Stimulated activated memory B cell treated with anti-CD40 and anti-IgM and Interleukin-4, amounts not matched to agents 10 μg/mL and 1 μg/mL and 100 μg/mL, for 72 hours (primary cell): ENCODE measurements at places on chromosomes 4 and X.

GRCh38 chr4:2263926-2264321 is 2.0 kb upstream of the MXD4 start:
- H3K36me3 ChIP-seq, result no peaks in the 10 kb centered on the region
- H3K27me3 ChIP-seq, result no peaks in the 10 kb centered on the region
- H3K4me3 ChIP-seq, result peak overlapping the region; percentile 75
- peak overlapping the region; percentile 85 for H3K27ac ChIP-seq
- peaks cover 11% of the 10 kb centered on the region for H3K4me1 ChIP-seq

- H3K27me3 ChIP-seq, result peaks cover 57% of the 10 kb centered on the region
- no peak overlapping the region for H3K4me3 ChIP-seq
- H3K27ac ChIP-seq, result no peak overlapping the region
- no peaks in the 10 kb centered on the region for H3K36me3 ChIP-seq
- ATAC-seq, result no peak
Measured at GRCh38 chrX:139200346-139200745, 330.2 kb upstream of the F9 start.

DNA sequence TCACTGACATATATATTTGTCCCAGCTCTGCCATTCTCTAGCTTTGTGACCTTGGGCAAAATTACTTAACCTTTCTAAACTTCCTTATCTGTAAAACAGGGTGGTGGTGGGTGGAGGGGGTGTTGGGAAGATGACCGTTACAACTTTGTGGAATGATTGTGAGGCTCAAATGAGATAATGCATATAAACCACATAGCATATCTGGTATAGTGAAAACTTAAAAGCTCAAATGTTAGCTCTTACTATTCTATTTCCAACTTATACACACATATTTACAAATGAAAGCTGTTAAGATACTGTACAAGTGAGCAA is 52.9 kb upstream of the HPRT1 start:
- no peak for ATAC-seq
- no peak overlapping the region for H3K4me3 ChIP-seq
- no peak overlapping the region for H3K27ac ChIP-seq
- H3K4me1 ChIP-seq, result peaks cover 16% of the 10 kb centered on the region

DNA sequence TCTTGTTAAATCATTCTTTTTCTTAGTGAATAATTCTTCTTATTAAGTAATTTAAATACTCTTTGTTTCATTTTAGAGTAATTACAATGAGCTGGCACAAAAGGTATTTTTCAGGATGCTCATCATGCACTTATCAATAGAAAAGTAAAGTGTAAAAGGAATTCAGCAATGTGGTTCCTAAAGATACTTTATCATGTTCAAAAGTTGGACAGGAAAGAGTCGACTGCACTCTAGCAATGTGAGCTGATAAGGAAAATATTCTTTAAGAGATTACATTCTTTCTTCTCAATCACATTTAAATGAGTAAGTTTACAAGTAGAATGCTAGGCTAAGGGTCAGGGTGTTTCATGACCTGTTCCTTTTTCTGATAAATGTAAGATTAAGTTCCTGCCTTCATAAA is 609.5 kb upstream of the FAM241A start:
- H3K36me3 ChIP-seq, result no peaks in the 10 kb centered on the region
- no peaks in the 10 kb centered on the region for H3K27me3 ChIP-seq
- H3K4me1 ChIP-seq, result no peaks in the 10 kb centered on the region
- no peak overlapping the region for H3K27ac ChIP-seq
- H3K4me3 ChIP-seq, result no peak overlapping the region

DNA sequence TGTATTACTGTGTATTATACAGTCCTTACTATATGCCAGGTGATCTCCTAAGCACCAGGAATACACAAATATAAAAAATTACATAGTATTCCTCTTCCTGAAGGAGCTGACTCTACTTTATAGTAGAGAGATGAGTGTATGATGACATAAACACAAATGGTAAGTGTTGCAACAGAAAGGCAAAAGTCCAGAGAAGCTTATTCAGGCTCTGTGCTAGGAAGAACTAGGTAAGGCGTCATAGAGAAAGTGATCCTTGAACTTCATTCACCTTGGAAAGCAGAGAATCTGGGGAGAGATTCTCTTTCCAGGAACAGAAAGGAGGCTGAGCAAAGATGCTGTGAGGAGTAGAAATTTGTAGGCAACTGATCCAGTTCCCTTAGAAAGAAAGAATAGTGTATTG is 115.0 kb upstream of the KCNIP4 start:
- no peaks in the 10 kb centered on the region for H3K36me3 ChIP-seq
- no peak for ATAC-seq
- H3K4me1 ChIP-seq, result no peaks in the 10 kb centered on the region
- H3K4me3 ChIP-seq, result no peak overlapping the region

GRCh38 chrX:9184211-9184610 is 150.3 kb upstream of the FAM9B start:
- H3K27ac ChIP-seq, result no peak overlapping the region
- no peaks in the 10 kb centered on the region for H3K36me3 ChIP-seq
- no peak for ATAC-seq
